ENCODE measurements at places on chromosomes 1 and 21.

DNA sequence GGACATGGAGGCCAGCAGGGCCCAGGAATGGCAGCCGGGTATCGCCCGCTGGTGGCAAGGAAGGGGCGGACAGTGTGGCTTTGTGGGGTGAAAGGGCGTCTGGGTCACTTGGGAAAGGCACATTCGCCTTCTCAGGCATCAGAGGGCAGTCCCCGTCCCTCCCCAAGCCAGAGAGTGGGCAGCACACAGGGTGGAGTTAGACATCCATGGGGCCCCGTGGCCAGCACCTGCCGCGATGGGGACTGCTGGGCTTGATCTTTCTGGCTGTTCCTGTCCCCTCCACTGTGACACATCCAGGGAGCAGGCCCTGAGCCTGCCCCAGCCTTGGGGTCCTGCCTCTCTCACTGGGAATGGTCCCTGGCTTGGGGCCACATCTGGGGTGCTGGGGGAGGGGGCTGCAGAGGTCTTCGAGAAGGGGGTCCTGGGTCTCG, 4.0 kb upstream of the TRPM2 start:
- DNase-seq, result no peak

DNA sequence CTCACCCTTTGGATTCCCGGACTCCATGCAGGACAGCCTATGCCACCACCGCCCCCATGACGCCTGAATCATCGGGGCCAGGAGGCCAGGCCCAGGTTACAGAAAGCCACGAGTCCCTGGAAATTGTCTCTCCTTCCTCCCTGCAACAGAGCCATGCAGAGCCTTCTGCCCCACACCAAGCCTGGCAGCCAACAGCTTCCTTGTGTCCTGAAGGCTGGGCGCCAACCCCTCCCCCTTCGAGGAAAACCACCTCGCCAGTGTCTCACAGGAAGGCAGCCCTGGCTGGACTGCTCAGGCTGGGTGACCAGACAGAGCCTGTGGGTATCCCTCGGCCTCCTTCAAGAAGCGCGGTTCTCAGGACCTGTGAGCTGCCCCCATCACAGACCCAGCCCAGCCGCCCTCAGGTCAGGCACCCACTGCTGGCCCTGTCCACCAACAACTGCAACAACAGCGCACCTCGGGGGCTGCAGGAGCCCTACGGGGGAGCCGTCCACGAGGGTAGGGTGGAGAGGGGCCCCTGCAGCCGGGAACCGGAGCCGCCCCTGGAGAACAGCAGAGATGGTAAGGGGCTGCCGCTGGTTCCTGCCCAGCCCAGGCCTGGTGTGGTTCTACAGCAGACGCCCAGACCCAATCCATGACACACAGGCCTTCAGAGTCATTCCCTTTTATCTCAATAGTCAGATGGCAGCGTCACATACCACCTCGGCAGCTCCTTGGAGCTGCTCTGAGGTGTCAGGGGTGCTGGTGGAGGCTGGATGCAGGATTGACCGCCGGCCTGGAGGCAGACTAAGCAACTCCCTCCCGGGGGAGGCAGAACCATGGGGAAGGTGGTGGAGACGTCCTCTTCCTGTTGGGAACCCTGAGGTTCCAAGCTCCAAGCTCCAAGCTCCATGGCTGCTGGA, 23.7 kb downstream of the KIAA1614 start:
- DNase-seq, result no peak

DNA sequence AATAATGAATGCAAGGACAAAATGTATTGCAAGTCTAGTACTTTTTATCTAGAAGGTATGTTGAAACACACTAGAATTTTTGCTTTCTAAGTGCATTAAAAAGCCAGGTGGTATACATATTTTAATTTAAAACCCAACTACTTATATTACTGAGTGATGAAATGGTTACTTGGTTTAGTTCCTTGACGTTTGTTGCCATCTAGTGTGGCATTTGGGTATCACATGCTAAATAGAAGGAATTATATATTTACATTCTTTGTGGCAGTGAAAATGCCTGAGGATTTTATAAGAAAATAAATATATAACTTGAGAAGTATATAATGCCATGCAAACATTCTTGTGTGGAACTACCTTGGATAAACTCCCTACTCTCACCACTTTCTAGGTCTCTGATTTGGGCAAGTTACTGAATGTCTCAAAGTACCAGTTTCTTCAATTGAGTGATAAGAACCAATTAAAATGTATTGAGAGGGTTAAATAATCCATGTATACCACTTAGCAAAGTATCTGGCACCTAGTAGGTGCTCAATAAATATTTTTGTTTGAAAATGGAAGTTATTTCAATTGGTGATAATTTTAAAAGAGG, 69.6 kb downstream of the SDCCAG8 start:
- no peak for DNase-seq

DNA sequence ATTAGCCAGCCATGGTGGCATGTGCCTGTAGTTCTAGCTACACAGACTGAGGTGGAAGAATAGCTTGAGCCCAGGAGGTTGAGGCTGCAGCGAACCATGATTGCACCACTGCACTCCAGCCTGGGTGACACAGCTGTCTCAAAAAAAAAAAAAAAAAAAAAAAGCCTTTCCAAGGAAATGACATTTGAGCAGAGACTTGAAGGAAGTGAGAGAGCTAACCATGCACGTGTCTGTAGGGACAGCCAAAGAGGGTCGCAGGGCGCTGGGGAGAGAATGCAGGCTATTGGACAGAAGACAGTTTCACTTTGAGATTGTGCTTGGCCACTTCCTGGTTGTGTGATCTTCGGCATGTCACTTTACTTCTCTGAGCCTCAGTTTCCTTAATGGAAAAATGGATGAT, 6.8 kb downstream of the HCRTR1 start:
- no peak for DNase-seq

- DNase-seq, result no peak
Observed at GRCh38 chr1:221575605-221576004, 166.3 kb downstream of the DUSP10 start.

DNA sequence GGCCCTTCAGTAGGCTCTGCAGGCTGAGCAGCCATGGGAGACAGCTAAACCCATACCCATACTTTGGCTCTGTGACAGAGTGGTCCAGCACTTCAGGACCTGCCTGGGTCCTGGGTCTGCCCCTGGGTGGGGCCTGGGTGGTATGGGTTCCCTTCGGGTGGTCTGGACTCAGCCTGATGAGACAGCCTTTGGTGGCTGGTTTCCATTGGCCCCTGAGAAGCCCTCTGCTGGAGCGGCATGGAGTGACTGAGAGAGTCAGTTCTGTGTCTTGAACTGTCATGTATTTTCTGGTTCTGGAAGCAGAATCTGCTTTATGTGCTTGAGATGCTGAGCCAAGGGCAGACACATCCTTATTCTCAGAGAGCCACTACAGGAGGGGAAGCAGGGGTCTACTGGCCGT, 31.3 kb upstream of the KCNA2 start:
- DNase-seq, result no peak

DNA sequence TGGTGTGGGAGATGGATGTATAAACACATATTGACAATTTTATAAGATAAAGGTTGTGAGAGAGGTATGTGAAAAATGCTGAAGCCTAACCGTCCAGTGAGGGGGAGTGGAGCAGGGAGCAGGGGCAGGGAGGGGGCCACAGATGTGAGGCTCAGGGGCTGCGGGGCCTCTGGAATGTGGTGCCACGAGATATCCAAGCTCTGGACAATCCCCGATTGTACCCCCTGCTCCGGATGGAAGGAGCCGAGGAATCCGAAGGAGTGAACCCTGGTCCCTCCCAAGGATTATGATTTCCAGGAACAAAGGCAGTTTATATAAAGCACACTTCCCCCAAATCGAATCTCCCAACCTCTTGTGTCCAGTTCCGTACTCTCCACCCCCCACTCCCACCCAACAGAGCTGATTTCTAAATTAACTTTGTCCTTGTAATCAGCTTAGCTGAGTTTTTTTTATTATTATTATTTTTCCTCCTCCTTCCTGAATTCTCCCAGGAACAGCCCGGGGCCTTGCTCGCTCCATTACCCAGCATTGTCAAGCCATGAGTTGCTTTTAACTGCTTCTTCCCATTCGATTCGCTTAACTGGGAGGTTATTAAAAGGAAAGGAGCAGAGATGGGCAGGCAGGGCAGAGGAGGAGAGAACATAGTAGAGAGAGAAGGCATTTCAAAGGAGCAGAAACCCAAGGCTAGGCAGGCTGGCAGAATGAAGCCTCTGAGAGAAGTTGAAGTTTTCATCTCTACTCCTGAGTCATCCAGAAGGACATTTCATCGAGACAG, 9.4 kb downstream of the KIRREL1 start:
- DNase-seq, result no peak

GRCh38 chr1:177275736-177276135, 105.0 kb downstream of the BRINP2 start:
- no peak for DNase-seq

DNA sequence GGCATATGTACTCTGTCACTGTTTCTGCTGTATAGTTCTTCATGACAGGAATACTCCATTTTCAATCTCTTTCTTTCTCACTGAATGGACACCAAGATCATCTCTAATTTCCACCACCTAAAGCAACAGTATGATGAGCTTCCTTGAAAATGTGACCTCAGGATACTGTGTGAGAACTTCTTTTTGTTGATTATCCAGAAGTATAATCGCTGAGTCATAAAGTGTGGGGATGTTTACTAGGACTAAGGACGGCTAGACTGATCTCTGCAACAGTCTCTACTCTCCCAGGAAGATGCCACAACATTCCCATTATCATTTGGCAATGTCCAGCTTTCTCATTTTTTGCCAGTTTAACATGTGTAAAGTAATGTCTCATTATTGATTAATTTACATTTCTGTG, 70.3 kb downstream of the TNFSF18 start:
- no peak for DNase-seq

- no peak for DNase-seq
Observed at GRCh38 chr1:34928066-34928696, 1.3 kb downstream of the DLGAP3 start.

GRCh38 chr1:19122668-19123067, 87.4 kb downstream of the UBR4 start:
- DNase-seq, result no peak

DNA sequence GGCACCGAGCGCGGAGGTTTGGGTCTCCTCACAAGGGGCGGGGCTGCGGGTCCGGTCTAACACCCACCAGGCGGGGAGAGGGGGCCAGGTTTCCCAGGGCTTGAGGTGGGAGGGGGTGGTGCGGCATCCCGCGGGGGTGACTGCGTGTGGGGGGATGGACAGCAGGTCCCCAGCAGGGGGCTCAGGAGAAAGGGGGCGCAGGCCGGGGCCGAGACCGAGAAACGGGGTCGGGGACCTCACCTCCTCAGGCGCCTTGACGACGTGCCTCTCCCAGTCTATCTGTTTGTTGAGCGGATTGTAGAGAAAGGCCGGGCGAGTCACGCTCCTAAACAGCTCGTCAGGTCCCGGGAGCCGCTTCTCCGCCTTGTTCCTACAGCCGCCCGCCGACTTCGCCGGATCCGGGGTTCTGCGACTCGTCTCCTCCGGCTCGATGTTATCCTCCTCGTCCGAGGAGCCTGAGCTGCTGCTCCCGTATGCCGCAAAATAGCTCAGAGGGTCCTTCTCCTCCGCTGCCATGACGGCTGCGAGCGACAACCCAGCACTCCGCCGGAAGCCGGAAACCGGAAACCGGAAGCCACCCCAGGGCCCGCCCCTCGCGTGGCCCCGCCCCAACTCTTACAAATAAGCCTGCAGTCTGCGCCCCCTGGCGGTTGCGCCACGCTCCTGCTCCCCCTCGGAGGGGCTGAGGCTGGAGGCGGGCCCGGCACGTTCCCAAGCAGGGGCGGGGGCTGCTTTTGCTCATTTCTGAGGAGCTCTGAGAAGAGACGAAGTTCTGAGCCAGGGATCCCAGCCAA, at the start of gene C1orf52:
Gene C1orf52, minus strand, starts transcription at position 545 of the 794 bp plus-strand sequence. Its CDS starts 29 bp downstream, at position 516.
- DNase-seq, result peak; percentile 92

- DNase-seq, result no peak
Observed at GRCh38 chr1:226676381-226676780, 62.7 kb downstream of the ITPKB start.

DNA sequence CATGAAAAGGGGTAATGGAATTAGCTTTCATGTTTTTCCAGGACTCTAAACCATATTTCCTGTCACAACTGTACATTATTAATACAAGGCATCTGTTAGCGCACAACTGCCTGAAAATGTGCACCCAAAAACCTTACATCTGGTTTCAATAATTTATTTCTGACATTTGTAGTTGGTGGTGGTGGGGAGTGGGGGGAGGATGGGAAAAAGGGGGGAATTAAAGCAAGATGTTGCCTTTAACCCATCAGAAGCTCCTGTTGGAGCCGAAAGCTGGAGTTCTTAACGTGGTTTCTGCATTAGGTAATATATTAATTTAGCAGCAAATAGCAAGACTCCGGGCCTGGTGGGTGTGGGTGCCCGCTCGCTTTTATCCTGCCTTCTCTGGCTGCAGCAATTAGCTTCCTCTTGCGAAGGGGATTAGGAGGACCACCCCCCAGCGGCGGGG, 36.9 kb upstream of the HHAT start:
- no peak for DNase-seq

DNA sequence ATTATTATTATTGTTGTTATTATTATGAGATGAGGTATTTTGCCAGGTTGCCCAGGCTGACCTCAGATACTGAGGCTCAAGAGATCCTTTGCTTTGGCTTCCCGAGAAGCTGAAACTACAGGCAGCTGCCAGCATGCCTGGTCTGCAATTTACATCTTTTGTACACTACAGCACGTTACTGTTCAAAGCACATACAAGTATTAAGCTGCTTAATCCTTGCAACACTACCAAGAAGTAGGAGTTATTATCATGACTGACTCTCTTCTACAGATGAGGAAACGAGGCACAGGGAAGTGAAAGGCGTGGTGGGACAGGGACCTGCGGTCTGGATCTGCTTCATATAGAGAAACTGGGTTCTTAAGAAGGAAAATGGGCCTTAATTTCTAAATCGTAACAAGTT, 11.6 kb downstream of the ERG start:
- DNase-seq, result no peak

GRCh38 chr1:231446138-231446537, 24.1 kb upstream of the EGLN1 start:
- no peak for DNase-seq

GRCh38 chr1:106061586-106062495, 994.6 kb upstream of the PRMT6 start:
- DNase-seq, result no peak

DNA sequence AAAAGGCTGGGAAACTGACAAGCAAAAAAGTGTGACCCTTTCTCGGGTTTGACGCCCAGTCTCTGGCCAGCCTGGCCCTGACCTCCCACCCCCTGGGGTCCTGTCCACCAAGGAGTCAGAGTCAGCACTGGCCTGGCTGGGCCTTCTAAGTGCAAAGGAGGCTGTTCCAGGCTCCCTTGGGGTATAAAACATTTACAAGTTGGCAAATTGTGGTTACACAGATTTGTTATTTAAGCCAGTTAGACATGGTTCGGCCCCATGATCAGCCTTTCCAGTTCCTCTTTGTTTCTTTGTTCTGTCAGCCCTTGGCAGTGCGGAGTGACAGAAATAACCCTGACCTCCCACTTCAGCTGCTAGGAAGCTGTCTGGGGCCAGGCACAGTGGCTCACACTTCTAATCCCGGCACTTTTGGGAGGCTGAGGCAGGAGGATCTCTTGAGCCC, 161.6 kb upstream of the RAB4A start:
- DNase-seq, result no peak

DNA sequence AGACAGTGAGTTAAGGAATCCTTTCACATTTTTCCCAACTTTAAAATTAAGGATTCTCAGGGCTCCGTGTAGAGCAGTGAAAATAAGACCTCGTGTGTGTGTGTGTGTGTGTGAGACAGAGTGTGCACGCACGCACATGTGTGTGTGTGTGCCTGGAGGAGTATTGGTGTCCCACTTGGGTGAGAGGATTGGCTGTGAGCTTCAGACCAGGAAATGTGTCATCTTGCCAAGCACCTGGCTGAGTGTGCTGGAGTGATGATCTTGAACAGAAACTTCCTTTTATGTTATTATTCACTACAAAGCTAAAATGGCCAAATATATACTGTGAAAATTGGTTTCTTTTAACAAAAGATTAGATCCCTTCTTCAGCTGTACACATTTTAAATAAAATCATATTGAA, 35.2 kb upstream of the NTPCR start:
- DNase-seq, result no peak

All from activated T-helper 1 cell treated with Interleukin-2 at 50 U/mL for 16 hours (primary cell).